NCI-H524 treated with DMSO at 0.1 percent for 48 hours (cell line): ENCODE measurements at places on chromosomes 1 and 21.

- DNase-seq: no peak
Observed at GRCh38 chr1:214372092-214372491, 91.1 kb downstream of the SMYD2 start.

DNA sequence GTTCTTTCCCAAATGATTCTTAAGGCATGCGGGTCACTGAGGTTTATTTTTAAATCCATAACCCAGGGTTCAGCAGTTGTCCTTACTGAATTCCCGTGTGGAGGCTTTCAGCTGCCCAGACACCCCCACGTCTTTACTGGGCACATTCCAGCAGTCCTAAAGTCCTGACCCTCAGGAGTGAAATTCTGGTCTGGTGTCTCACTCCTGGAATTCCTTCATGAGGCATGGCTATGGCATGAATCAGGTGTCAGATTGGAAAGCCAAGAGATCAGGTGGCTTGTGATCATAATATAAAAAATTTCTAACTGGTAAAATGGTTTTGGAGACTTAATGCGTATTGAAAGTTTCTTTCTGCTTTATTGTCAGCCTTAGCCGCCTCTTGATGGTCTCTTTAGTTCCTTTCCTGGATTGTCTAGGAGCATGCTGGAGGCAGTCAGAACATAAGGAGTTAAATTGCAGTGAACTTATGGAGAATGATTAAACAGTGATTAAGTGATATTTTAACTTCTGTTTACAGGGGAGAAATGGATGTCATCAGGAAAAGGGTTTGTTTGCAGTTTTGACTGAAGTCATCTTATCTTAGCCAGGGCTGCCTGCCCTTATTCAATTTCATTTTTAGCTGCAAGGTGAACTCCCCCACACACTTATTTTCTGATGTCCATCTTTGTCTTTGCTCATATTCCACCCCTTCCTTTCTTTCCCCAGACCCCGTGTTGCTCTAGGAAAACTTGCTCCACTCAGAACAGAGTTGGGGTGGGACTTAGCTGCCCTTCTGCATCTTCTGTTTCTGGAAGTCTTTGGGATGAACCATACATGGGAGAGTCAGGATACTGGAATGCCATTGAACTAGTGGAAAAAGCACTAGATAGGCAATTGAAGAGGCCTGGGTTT, 25.7 kb upstream of the MACF1 start:
- DNase-seq: no peak

DNA sequence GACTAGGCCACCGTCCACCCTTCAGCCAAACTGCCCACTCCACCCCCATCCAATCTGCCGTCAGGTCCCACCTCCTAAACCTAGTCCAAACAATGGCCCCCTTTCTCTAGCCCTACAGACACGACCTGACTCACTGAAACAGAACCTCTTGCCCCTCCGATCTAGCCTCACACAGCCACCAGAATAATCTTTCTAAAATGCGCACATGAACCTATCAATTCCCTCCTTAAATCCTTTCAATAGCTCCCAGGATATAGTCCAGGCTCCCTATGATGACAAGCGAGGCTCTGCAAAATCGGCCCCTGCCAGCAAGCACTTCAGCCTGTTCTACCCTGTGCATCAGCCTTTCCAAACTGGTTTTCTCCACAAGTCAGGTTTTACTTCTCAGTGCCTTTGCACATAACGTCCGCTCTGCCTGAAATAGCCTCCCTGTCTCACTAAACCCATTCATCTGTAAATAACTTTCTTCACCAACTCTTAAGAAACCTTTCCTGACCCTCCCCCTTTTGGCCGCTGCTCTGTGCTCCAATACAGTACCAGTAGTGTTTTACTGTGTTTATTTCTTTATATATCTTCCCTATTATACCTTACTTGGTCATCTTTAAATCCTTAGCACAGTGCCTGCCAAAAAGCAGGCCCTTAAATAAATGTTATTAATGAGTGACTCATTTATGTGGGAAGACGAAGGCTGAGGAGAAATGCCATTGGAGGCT, 9.0 kb upstream of the CDC20 start:
- no peak for DNase-seq

DNA sequence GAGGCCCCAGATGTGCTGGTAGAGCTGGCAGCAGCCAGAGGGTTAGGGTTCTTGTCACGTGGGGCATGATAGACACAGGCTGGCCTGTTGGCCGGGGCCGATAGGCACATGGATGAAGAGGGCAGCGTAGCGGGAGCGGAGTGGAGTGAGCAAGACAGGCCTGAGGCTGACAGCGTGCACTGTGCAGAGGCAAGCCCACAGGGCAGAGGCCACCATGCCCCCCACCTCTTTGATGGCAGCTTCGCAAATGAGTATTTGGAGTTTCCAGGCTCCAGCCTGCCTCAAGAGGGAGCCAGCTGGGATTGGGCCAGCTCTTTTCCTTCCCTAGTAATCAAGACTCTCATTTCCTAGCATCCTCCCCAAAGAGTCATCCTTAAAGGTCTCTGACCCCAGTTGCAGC, 43.5 kb downstream of the TMCC2 start:
- DNase-seq: no peak

DNA sequence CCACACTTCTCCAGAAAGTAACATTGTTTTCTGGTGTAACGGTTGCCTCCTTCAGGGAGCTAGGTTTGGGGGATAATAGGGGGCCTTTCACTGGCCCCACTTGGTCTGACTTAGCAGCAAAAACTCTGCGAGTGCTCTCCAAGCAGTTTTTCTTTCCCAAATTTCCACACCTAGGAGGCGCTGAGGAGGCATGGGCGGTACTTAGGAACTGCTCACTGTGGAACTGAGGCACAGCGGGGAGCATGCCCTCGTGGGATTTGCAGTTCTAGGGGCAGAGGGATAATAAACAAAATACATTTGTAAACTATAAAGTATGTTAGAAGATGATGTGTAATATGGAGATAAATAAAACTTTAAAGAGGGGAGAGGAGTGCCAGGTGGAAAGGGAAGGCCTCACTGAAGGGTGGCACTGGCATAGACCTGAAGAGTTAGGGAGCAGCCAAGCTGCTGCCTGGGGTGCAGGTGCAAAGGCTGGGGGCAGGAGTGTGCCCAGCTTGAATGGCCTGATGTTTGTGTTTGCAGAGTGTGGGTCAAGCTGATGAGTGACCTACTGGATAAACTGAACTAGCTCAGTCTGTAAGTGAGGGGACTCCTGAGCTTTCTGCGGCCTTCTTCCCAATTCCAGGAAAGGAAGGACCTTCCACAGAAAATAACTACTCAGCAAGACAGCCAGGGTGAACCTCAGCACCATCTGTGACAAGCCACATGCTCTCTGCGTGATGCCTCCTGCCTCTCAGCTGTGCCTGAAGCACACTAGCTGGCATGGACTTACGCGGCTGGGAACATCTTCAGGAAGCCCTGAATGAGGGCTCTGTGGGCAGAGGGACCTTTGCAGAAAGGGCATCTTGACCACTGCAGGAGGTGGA, 1.9 kb downstream of the EPHX1 start:
- DNase-seq: peak; percentile 33

DNA sequence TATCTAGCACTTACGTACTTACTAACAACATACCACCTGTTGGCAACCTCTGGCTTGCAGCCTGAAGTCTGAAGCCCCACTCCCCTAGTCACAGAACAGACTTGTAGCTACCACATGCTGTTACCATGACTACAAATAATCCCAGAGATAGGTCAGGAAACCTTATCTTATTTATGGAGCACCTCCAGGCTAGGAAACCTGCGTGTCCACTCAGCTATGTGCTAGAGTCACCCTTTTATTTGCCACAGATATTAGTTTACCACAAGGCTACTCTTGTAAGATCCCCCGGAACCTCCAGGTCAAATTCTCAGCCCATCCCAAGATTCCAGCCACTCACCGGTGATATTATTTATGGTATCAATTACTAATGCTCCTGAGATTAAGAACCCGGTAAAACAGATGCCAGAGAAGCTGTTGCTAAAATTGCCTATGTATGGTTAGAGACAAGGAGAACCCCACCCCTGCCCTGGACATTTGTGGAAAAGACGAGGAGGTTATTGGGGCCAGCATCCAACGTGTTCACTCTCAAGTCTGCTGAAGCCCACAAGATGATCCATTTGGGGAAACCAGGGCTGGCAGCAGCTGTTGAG, 116.5 kb downstream of the TBX15 start:
- DNase-seq: peak; percentile 37

DNA sequence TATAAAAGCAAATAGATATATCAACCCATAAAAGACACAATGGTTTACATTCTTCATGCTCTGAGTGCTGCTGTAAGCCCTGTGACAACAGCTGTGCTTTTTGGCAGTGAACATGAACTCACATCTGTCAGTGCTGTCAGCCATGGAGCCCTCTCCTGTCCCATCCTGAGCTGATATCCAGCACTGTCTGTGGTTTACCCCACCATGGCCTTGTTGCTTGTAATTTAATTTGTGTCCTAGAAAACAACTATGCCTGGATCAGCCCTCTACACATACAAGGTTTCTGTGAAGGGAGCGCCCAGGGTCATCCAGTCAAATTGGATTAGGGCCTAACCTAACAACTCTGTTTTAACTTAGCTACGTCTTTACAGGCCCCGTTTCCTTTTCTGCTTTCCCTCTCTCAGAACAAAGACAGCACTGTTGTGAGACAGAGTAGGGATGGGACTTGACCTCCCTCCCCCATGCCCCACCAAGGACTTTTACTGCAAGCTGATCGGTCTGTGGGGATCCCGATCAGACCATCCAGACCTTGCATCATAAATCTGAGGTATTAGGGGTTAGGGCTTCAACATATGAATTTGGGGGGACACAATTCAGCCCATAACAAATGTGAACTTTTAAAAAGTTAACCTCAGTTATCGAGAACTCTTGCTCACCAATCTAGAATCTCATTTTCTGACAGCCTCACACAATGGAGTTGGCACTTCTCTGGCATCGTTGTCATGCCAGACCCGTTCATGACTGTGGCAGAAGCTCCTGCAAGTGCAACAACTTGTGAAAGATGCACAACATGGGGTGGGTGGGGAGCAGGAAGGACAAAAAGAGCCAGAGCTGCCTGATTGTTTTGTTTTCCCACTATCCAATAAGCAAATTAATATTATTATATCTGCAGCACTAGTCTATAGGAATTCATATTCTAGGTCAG, 16.4 kb upstream of the SLC44A3 start:
- no peak for DNase-seq
